Renal pelvis (tissue), 12 donors: ENCODE measurements at places on chromosomes 2 and 18. TPM values are rescaled to one million over a fixed set of nuclear protein-coding genes. Genes with fewer than 3 reads are reported as not detected.

DNA sequence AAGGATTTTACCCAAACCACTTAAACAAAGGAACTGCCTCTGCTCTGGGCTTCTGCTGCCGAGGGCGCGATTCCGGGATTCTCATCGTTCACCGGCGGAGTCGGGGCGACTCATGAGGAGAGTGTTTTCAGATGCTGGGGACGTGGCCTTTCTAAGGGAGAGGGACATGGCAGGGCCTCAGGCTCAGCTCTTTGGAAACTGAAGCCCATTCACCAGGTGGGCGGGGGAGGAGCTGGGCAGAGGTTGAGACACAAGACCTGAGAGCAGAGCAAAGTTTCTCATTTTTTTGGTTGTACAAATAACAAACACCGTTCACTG lies 29.8 kb downstream of the NFATC1 start:
- DNase-seq, result no peak

GRCh38 chr2:240231838-240232244 lies 91.4 kb upstream of the OTOS start:
- no peak for DNase-seq

- no peak for DNase-seq
These were observed 162.3 kb downstream of the TGIF1 start for GRCh38 chr18:3612315-3612714.

GRCh38 chr18:75205514-75206132 lies 3.3 kb downstream of the PTGR3 start:
- DNase-seq, result no peak

- DNase-seq, result no peak
These were observed 257.1 kb downstream of the PRKCE start for GRCh38 chr2:45908316-45909170.

- peak; percentile 75 for DNase-seq
These were observed 702 bp downstream of the LMAN1 start for GRCh38 chr18:59358414-59358711.

DNA sequence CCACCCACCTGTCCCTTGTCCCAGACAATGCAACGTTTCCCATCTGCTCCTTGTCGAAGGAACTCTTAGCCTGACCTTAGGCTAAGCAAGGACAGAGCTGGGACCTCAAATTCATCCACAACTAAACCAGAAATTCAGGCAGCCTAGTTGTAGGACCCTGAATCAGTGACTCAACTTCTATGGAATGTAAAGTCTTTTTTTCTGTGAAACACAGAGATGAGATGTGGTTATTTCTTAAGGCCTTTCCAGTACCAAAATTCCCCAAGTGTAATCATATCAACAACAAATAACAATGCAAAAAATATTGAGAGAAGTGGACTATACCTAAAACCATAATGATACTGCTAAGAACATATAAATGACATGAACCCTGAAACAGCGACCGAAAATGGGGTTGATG lies 46.7 kb downstream of the EN1 start:
- no peak for DNase-seq

DNA sequence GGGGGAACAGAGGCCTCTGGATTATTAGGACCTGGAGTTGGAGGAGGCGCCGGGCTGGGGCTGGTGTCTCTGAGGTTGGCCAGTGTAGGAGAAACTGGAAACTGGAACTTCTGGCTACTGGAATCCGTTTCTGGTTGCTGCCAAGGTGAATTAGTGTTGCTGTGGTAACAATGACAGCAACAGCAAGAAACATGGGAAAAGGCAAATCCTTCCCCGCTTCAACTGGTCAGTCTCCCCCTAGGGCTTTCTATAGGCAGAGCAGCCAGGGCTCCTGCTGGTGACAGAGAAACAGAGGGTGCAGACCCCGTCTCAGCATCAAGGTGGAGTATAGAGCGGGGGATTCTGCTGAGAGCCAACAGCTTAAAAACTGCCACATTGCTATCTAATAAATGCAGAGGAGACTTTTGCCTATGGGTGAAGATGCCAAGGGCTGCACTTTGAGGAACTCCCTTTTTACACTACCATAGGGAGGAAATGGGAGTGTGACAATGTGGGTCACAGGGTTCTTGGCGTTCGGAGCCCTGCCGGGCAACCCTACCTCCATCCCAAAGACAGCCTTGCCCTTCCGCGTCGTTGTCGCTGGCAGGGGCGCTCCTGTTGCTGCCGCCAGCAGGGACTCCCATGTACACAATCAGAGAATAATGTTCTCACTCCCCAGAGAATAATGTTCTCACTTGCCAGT lies 81.4 kb upstream of the CABLES1 start:
- peak; percentile 67 for DNase-seq

DNA sequence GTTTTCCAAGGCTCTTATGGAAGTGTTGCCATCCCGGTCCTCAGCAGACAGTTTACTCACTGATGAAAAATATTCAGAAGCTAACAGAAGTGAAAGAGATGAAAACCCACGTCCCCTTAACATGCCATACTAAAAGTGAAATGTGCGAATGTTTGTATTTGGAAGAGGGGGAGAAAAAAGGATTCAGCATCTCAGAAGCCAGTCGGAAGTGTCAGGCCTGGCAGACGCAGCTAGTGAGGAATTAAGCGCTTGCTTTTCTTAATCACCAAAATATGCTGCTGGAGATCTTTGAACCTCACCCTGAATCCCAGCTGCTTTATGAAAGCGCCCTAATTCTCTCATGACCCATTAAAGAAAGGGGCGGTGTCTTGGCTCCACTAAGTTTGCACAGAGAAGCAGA lies 653.7 kb downstream of the DCDC2C start:
- DNase-seq, result no peak

DNA sequence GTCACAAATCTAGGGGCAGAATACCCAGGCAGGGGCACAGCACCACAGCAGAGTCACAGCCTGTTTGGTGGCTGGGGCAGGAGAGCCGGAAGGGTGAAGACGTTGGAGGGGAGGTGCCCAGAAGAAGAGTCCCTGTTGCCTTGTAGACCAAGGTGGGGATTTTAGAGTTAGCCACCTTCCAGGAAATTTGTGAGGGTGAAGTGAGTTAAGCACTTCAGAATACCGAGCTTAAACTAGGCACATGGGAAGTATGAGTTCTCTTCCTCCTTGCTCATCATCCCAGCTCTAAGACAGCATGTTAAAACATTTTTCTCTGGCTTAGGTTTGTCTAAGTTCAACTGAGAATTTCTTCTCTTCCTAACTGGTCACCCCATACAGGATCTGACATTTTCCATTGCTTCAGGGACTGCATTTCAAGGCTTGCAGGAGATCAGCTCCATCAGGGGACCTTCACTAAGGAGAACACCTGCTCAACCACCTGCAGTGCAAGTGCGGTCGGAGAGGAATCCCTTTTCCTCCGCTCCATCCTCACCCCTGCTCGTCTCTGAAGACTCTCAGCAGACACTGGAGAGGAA lies 26.5 kb upstream of the PHLPP1 start:
- DNase-seq, result no peak

DNA sequence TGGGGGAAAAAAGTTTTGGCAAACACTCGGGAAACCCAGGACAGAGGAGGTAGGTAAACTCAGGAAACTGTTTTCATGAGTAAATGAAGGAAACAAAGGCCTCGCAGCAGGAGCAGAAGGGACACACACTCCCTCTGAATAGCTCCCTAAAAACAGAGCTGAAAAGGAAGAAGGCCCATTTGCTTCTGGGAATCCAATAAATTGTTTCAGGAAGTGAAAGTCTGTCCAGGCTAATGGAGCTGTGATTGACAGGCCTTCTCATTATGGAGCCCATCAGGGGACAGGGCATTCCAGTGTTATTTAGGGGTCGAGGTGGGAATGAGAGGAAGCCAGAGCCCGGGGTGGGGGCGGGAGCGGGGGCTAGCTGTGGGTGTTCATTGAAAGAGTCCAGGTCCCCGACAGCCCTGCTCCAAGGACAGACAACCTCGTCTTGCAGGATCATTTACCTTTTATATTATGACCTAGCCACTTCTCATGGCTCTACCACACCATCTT lies 81.2 kb downstream of the GBX2 start:
- no peak for DNase-seq

- DNase-seq, result peak; percentile 88
These were observed at the start of gene DRC1 for GRCh38 chr2:26401739-26402541. Gene DRC1, plus strand, starts transcription at chr2:26401920. Its CDS starts 70 bp downstream, at chr2:26401990.

DNA sequence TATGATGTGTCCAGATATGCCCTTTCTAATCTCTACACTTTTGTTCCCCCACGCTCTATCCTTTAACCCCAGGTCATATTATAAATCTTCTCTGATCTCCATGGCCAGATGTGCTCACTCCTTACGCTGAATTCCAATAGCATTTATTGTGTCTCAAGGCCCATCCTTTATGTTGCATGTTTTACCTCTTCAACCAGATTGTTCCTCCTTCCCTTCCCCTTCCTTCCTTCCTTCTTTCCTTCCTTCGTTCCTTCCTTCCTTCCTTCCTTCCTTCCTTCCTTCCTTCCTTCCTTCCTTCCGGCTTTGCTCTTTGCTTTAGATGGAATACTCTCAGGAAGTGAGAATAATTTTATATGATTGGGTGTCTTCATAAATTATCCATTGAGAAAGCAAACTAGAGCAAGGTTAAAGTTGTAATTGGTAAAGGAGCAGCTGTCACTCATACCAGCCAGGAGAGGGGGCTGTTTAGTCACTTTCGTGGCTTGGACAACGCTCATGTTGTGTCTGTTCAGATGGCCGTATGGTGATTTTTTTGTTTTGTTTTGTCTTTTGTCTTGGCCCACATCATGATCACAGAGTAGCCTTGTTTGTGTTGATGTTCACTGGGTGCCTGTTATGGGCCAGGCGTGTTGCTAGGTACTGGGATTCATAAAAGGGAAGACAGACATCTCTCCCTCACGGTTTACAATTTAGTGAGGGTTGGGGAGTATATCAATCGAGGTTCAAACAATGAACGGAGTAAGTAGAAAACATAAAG lies 68.0 kb downstream of the DAW1 start:
- peak; percentile 0 for DNase-seq

DNA sequence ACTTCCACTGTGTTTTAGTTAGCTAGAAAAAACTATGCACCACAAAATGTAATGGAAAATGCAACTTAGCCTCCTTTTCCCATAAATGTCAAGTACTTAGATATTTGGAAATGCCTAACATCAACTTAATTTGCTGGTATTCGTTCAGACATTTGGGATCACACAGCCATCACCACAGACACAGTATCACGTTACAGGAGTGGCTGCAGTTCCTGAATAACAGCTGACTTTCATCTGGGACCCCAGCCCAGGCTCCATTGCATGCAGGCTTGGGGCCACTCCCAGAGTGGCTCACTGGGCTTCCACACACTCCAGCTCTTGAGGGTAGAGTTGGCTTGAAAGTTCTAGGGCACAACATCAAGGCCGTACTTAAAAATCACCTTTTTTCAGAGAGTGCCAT lies 9.3 kb downstream of the TMEM182 start:
- no peak for DNase-seq

DNA sequence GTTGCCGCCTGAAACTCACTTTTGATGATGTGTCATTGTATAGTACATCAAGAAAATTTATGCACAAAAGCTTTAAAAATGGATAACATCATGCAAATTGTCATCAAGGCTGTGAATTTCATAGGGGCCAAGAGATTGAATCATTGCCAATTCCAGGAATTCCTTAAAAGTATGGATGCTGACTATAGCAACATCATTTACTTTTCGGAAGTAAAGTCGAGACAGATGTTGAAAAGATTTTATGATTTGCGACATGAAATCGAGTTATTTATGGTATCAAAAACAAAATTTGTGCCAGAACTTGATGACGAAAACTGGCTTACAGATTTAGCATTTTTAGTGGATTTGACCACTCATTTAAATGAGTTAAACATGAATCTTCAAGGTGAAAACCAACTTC lies 56.3 kb downstream of the ASB1 start:
- DNase-seq, result no peak

The UPP2 gene
- polyA plus RNA-seq, result 9.6 TPM

The MATN3 gene
- polyA plus RNA-seq, result 2.5 TPM

The ALPG gene
- not detected for polyA plus RNA-seq
